ENCODE measurements at places on chromosomes 6 and 20.
A peak's percentile ranks its signal among the peaks of the same experiment; 100 is the strongest.

GRCh38 chr20:56653211-56653610 lies 24.1 kb downstream of the TFAP2C start:
- no peak for DNase-seq

GRCh38 chr20:50670126-50670862 lies 21.0 kb downstream of the RIPOR3 start:
- DNase-seq, result no peak

DNA sequence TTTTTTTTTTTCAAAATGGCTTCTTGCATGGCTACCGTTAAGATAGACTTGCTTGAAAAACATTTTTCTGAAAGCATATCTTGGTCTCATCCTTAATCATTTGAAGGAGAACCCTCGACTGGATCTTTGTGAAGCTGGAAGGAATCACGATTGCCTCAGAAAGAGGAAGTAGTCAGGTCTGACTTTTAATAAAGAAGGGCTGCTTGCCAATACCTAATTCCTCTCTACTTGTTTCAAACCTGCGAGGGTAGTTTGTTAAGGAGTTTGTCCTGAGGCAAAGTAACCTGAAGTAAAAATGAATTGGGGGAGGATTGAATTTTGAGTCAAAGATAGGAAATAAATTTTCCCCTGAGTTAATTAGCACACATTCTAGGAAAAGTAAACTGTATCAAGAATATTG lies 288.1 kb upstream of the MAP3K7 start:
- DNase-seq, result no peak

GRCh38 chr6:13183415-13184088 lies 144.8 kb downstream of the TBC1D7 start:
- DNase-seq, result no peak

GRCh38 chr6:118697554-118697953 lies 46.2 kb upstream of the CEP85L start:
- DNase-seq, result peak; percentile 36

DNA sequence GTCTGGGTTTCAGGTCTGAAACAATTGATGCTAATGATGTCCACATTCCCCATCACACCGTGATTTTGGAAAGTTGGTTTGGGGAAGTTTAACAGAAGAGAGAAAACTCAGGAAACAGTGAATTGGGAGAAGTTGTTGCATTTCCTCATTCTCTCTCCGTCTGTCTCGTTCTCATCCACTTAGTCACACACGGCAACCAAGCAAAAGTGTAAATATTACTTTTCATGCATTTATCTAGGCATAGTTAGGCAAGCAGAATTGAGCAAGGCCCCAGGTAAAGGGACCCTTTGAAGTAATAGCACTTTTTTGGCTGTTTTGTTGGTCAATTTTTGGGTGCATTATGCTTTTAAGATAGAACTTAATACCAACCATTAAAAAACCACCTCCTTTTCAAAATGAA lies 137.0 kb upstream of the SULF2 start:
- DNase-seq, result no peak

DNA sequence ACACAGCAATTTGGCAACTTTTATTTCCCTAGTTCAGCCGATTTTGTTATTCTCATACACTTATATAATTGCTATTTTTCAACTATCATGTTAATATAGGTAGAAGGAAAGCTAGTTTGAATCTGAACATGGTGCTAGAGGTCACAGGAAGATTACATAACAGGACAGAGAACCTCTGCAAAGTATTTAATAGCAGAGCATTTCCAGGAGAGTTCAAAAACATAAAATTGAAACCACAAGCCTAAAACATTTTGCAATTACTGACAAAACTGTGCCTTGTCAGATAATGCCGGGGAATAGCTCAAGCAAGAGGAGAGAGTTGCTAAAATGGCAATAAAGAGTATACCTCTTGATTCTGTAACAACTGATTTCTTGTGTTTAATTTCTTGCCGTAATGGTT lies 70.8 kb downstream of the TFAP2B start:
- DNase-seq, result no peak

GRCh38 chr6:24145690-24146131 lies 19.7 kb downstream of the NRSN1 start:
- no peak for DNase-seq

DNA sequence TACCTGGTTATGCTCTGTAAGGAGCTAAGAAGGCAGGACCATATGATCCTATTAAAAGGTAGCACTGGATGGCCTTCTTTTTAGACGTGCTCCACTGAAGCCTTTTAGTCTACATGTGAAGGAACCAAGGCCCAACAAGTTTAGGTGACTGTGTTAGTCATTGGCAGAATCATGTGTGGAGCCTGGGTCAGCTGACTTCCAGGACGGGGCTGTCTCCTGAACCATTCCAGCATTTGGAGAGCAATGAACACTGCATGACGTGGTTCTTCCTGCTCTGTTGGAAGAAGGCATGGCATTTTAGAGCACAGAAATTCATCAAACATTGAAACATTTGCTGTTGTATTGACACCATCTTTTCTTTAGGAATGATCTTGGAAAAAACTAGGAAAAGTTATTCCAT lies 87.8 kb upstream of the TIAM2 start:
- no peak for DNase-seq

GRCh38 chr6:37078814-37079213 lies 73.4 kb downstream of the FGD2 start:
- no peak for DNase-seq

GRCh38 chr6:70164556-70164955 lies 138.3 kb downstream of the COL9A1 start:
- no peak for DNase-seq

- DNase-seq, result no peak
Measured at GRCh38 chr6:79047072-79047471, 31.0 kb downstream of the PHIP start.

DNA sequence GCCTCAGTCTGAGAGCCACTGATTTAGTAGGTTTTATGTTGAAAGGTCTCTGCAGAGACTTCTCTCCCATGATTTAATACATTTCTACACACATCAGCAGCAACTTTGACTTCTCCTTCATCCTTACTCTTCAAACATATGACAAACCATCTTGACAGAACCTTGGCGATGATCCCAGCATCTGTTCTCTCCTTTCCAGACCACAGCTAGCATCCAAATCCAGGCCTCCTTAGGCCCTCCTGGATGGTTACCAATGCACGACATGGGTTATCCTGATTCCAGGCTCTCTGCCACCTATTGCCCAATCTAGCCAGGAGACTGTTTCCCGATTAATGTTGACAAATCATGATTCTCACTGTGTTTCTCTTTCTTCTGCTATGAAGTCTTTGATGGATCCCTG lies 16.8 kb downstream of the LAMA4 start:
- no peak for DNase-seq

- DNase-seq, result no peak
Measured at GRCh38 chr20:9500121-9500520, 14.3 kb upstream of the LAMP5 start.

GRCh38 chr6:31899215-31899614 lies 1.7 kb upstream of the EHMT2 start:
- no peak for DNase-seq

GRCh38 chr6:75091467-75092190 lies 114.2 kb downstream of the COL12A1 start:
- DNase-seq, result no peak

All from CD4-positive, alpha-beta T cell treated with Interleukin-17A for 4 hours (primary cell).